Activated CD8-positive, alpha-beta memory T cell treated with anti-CD3 and anti-CD28 coated beads for 1 hour (primary cell): ENCODE measurements at places on chromosomes 2 and 18.

- no peak for DNase-seq
These were observed 449.2 kb upstream of the DCC start for GRCh38 chr18:51890762-51891161.

GRCh38 chr18:1050012-1050657 is 145.5 kb downstream of the ADCYAP1 start:
- DNase-seq = no peak

DNA sequence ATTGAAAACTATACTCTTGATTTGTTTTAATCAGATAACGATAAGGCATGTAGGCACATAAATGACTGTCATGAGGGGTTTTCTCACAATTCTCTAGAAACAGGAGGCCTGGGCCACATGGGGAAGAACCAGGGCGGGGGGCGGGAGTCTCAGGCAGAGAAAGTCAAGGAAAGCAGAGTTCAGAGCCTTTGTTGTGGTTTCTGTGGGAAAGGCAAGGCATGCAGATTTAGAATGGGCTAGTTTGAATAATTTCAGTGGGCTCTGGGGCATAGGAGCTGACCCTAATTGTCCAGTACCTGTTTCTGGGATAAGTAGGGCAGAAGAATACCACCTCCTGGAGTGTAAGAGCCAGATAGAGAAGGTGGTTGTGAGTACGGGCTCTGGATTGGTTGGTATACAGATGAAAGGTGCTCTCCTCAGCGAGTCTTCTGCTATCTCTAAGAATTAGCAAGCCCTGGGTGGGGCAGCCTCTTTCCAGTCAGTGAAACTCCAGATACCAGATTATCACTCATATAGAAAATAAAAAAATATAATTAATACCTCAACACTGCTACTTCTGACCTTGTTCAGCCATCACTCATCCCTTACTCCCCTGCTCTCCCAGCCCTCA is 41.5 kb upstream of the CYRIA start:
- DNase-seq = no peak

- DNase-seq = no peak
These were observed 214.2 kb downstream of the MTX2 start for GRCh38 chr2:176483476-176483875.

DNA sequence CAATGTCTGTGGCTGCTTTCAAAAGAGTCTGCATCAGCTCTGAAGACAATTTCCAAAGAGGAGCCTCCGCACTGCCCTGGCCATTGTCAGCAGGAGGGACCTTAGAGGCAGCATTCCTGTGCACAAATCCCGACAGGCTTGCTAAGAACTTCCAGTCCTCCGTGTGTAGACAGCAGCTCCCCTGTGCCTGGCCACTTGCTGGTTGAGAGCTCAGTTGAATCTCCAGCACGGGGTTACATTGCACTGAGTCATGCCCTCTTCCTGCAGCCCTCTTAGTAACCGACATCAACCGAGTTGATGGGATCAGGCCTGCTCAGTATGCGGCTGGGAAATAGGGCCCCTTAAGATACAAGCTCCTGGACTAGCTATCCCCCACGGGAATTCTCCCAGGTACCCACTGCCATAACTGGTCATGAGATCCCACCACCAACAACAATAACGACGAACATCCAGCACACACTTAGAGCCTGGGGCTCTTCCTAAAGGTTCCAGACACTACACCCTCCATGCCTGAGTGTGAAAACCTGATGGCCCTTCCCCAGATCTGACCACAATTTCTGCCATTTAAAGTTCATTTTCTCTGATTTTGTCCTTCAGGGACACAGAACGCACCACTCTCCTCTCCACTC is 12.0 kb downstream of the ATP6V1B1 start:
- no peak for DNase-seq

- no peak for DNase-seq
These were observed 70.3 kb upstream of the SNTG2 start for GRCh38 chr2:880201-880970.

DNA sequence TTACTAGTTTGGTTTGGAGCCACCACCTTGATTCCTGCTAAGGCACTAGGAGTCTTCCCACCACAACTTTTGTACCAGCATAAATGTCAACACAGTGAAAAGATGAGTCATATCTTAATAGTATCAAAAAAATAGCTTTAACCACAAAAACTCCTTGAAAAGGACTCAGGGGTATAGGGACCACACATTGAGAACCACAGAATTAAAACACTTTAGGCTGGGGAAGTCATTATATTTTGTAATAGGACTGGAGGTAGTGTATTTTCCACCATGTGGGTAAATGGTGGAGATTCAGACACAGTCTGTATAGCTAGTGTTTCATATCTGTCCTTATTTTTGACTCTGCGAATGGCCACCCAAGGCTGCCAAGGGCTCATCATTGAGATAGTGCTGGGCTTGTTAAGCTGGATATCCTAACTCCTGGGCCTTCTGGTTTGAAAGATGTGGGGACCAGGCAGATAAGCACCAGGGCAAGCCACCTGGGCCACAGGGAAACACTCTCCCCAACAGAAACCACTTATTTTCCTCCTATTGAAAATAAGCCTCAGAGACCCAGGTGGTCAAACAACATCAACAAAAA is 19.1 kb upstream of the FHL2 start:
- no peak for DNase-seq

DNA sequence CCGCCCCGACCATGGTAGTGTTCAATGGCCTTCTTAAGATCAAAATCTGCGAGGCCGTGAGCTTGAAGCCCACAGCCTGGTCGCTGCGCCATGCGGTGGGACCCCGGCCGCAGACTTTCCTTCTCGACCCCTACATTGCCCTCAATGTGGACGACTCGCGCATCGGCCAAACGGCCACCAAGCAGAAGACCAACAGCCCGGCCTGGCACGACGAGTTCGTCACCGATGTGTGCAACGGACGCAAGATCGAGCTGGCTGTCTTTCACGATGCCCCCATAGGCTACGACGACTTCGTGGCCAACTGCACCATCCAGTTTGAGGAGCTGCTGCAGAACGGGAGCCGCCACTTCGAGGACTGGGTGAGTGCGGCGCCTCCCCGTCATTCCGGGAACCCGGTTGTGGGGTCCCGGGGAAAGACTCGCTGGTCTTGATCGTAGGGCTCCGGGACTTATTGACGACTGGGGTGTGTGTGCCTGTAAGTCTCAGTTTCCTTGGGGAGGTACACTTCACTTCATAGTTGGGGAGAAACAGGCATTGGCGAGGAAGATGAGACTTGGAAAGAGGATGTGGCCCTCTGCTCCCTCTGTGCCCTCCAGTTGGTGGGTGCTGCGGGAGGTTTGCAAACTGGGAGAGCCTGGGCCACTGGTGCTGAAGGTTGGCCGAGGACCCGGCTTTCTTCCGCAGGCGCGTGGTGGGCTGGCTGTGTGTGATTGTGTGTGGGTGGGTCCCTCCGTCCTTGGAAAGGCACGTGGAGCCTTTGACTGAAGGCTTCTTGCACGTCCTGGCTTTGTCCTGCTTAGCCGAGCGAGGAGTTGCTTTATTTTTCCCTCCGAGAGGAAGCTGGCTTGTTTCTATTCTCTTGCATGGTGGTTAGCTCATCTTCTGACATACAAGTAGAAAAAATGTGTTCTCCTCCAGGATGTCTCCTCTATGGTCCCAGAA is 886 bp downstream of the PRKCE start:
- no peak for DNase-seq

GRCh38 chr18:31563778-31564177 is 27.9 kb upstream of the TTR start:
- no peak for DNase-seq

DNA sequence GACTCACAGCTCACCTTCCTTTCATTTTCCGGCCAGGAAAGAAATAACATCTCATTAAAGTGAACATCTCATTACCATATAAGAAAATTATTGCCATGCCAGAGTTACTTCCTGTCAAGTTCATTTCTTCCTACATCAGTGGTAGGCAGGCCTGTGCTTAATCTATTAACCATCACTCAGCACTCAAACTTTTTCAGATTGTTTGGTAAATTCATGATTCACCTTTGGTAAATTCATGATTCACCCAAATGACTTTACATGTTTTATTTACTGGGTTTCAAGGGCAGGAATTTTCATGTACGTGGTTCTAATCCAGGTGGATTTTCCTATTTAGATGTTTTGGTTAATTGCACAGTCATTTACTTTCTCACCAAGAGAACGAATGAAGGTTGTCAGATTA is 116.5 kb downstream of the CSRNP3 start:
- no peak for DNase-seq

DNA sequence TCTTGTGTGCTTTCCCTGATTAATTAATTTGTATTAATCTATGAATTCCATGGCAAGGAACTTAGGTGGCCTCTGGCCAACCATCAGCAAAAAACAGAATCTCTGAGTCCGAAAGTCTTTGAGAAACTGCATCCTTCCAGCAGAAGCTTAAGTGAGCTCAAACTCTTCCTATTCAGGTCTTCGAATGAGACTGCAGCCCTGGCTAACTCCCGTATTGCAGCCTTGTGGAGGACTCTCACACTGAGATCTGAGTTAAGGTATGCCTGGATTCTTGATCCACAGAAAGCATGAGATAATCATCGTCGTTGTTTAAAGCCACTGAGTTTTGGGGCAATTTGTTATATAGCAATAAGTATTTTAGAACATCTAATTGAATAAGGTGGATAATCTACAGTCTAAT is 1143.9 kb upstream of the NXPH2 start:
- no peak for DNase-seq

- DNase-seq = no peak
These were observed 82.7 kb downstream of the COL5A2 start for GRCh38 chr2:189096769-189097447.

DNA sequence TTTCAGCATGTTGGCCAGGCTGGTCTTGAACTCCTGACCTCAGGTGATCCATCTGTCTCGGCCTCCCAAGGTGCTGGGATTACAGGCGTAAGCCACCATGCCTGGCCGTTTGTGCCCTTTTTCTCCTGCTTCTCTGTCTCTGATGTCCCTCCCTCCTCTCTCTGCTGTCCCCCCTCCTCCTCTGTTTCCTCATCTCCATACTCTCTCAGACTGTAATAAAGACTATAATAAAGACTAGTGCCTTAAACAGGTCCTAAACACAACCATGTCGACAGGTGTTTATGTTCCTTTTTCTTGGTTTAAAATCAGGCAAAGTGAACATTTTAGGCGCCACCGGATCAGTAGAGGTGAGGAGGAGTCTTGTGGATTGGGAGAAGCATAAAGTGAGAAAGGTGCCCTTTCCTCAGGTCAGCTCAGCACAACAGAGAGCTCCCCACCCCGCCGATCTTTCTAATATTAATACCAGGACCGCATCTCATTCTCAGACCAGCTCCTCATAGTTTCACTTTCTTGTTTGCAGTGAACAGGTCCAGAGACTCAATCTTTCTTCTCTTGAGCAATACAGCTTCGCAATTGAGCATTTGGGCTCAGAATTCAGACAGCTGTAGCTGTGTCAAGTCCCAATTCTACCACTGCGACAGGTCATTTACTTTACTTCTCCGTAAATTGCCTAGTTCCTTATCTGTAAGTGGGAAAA is 23.7 kb downstream of the TIMM21 start:
- DNase-seq = no peak

- DNase-seq = no peak
These were observed at the start of gene DAW1 for GRCh38 chr2:227871375-227871791. Gene DAW1 (plus strand): TSS chr2:227871631. CDS start chr2:227871690, 59 bp downstream.

- DNase-seq = no peak
These were observed 35.7 kb downstream of the NPAS2 start for GRCh38 chr2:100855606-100856005.

DNA sequence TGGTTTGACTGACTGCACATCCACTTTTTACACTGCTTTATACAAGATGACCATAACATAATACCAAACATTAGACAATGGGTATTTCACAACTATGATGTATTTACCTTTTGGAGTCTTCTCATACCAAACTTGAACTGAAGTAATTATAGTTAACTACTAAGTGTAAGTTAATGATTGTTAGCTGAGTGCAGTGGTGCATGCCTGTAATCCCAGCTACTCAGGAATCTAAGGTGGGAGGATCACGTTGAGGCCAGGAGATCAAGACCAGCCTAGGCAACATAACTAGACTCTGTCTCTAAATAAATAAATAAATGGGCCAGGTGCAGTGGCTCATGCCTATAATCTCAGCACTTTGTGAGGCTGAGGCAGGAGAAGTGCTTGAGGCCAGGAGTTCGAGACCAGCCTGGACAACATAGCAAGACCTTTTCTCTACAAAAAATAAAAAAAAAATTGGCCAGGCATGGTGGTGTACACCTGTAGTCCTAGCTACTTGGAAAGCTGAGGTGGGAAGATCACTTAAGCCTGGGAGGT is 44.9 kb upstream of the ORC2 start:
- DNase-seq = no peak

DNA sequence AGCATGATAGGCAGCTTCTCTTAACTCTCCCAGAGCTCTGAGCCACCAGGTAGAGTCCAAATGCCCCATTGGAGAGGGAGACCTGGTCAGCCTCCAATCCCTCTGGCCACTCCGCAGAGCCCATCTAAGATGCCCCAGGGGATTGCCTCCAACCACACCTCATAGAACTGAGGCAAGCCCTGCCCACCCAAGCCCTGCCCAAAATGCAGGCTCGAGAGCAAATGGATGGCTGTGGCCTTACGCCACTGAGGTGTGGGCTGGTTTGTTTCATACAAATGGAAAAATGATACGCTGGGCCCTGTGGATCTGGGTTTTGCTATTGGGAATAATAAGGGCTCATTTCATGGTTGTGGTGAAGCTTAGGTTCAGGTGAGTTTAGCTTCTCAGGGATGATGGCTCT is 3.0 kb upstream of the TFCP2L1 start:
- no peak for DNase-seq
